ENCODE measurements at places on chromosomes 3 and 15. TPM values are rescaled to one million over a fixed set of nuclear protein-coding genes. Genes with fewer than 3 reads are reported as not detected.

The TMC3 gene
- total RNA-seq = not detected

The HCLS1 gene
- total RNA-seq = 0.56 TPM

The ZPLD1 gene
- total RNA-seq = under 0.01 TPM

The SLC12A1 gene
- total RNA-seq = not detected

The GOLGA8N gene
- 0.83 TPM for total RNA-seq

The NSUN3 gene
- 11.1 TPM for total RNA-seq

The AMIGO3 gene
- total RNA-seq = not detected

The COPS2 gene
- 75.6 TPM for total RNA-seq

The PHC3 gene
- total RNA-seq = 26.3 TPM

The FRMD5 gene
- total RNA-seq = 5.4 TPM

The MUSTN1 gene
- not detected for total RNA-seq

The PLA2G4B gene
- under 0.01 TPM for total RNA-seq

The TRIM59 gene
- total RNA-seq = 65.4 TPM

The SLC38A3 gene
- 0.36 TPM for total RNA-seq

The RTP3 gene
- not detected for total RNA-seq

Measured in IMR-90 (cell line).